ENCODE measurements at places on chromosomes 16 and 17. TPM values are rescaled to one million over a fixed set of nuclear protein-coding genes. Genes with fewer than 3 reads are reported as not detected.

Gene PPM1E
- total RNA-seq, result under 0.01 TPM

- DNase-seq, result no peak
Measured at GRCh38 chr16:88493879-88494278, 40.8 kb downstream of the ZFPM1 start.

DNA sequence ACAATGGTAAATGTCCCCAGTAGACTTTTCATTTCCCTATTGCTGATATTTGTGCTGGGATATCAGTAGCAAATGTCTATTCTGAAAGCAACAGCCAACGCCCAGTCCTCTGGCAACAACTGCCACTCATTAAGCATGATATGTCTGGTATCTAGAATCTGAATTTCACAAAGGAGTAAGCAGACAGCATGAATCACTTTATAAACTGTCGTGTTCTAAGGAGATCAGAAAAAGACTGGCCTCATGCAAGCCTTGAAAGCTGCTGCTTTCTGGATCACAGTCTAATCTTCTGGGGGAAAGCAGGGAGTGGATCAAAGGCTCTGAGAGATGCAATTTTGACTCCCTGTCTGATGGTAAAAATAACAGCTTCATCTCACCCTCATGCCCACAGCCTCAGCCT, 153.1 kb upstream of the NOG start:
- DNase-seq, result no peak

DNA sequence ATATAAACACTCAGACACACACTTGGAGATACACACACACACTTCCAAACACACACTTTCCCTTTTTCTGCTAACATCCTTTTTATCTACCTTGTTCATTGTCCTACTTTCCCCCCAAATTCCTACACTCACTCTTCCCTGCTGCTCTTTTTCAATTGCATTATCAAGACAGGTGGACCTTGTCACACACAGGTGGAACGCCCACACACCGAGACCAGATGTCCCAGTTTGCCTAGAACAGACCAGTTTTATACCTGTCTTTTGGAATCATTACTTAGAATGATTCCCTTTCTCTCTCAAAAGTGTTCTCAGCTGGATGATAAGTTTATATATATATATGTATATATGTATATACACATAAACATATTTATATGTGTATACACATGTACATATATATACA, 50.7 kb upstream of the ARHGAP44 start:
- DNase-seq, result no peak

GRCh38 chr17:17729620-17730249, 48.5 kb downstream of the RAI1 start:
- DNase-seq, result peak; percentile 79

- DNase-seq, result no peak
Measured at GRCh38 chr16:75486014-75486675, 9.1 kb downstream of the CHST6 start.

GRCh38 chr17:73987845-73988509, 215.5 kb upstream of the RPL38 start:
- DNase-seq, result no peak

GRCh38 chr17:21300601-21301571, 16.4 kb downstream of the MAP2K3 start:
- DNase-seq, result peak; percentile 76

All from osteoblast (primary cell).